Panc1 (cell line): ENCODE measurements at places on chromosomes 5 and 9.

DNA sequence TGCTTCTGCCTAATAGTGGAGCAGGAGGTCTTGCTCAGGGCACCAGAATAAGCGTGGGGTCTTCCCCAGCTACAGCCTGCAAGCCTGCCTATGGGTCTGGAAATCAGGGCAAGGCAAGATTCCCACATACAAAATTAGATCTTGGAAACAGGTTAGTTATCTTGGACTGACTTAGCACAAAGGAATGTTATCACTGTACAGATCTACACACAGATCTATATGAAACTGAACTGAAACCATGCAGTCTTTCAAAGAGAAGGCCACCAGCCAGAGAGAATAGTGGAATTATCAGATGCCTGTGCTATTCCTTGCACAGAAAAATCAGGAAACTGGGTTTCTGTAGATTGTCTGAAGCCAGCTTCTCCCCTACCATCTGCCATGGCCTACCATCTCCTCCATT is 585.7 kb downstream of the ACTL7B start:
- no peak overlapping the region for H3K4me3 ChIP-seq
- H3K27ac ChIP-seq, result no peak overlapping the region
- H3K4me1 ChIP-seq, result no peaks in the 10 kb centered on the region
- no peaks in the 10 kb centered on the region for H3K27me3 ChIP-seq

DNA sequence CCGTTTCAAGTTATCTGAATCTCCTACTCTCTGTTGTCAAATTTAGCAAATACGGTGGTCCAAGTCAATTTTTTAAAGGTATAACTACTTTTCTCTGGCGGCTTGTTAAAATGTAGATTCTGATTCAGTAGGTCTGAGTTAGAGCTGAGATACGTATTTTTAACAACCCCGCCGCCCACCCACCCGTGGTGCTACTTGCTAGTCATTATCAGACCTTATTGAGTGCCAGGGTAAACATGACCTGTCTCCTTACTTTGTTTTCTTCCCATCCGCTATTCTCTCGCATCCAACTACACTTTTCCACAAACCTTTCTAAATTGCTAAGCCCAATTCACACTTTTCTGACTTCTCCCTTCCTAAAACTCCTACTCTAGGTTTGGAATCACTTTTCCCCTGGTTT is 694 bp upstream of the PLAA start:
- H3K27ac ChIP-seq, result peak overlapping the region; percentile 79
- no peak for DNase-seq
- H3K4me1 ChIP-seq, result no peaks in the 10 kb centered on the region; the same call in 1 of the 2 replicates
- no peaks in the 10 kb centered on the region for H3K27me3 ChIP-seq
- H3K4me3 ChIP-seq, result peak overlapping the region; percentile 74
- no peaks in the 10 kb centered on the region; the same call in 1 of the 2 replicates for H3K36me3 ChIP-seq

- no peaks in the 10 kb centered on the region for H3K36me3 ChIP-seq
- H3K4me1 ChIP-seq, result no peaks in the 10 kb centered on the region
- no peak overlapping the region for H3K4me3 ChIP-seq
Measured at GRCh38 chr9:70630971-70631370, 216.5 kb upstream of the KLF9 start.

DNA sequence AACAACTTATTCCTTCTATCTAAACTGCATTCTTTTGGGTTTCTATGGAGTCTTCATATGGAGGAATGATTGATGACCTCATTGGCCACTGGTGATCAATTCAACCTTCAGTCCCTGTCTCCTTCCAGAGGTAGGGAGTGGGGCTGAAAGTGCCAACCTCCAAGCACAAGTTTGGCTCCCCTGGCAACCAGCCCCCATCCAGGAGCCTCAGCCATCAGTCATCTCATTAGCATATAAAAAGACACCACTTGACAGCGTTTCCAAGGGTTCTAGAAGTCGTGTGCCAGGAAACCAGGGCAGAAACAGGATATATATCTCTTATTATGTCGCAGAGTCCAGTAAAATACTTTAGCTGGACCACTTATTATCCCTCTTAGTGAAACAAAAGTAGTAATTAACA is 9.8 kb downstream of the SLC31A2 start:
- peaks cover 2% of the 10 kb centered on the region; the same call in 1 of the 2 replicates for H3K36me3 ChIP-seq
- no peak overlapping the region for H3K4me3 ChIP-seq
- H3K4me1 ChIP-seq, result no peaks in the 10 kb centered on the region
- H3K27me3 ChIP-seq, result no peaks in the 10 kb centered on the region

DNA sequence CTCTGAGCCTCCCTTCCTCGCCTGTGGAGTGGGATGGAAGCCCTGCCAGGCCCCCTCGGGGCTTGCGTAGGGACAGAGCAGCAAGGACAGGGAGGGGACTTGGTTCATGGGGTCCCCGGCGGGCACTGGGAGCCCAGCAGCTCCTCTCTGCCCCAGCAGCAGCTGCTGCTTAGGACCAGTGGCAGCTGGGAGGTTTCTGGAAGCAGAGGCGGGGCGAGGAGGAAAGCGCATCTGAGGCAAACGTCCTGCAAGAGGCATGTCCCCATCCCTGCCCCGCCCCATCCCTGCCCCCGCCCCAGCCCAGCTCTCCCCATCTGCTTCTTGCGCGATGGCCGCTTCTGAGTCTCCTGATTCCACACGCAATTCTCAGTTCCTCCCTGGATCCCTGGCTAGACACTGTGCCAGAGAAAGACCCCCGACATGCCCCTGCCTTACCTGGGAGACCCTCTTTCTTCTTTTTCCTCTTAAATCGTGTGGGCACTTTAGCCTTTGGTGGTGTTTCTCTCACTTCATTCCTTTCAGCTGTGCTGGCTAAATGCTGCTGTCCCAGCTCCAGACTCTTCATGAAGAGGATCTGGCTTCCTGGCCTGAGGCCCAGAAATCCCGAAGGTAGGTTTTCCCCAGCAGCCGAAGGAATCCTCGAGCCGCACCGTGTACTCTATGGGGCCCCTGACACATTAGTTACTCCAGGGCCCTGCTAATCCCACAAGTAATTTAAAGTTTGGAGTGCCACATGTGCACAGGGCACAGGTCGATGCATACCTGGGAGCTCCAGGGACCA is 4.4 kb upstream of the OR2S2 start:
- H3K4me1 ChIP-seq, result no peaks in the 10 kb centered on the region
- H3K27ac ChIP-seq, result no peak overlapping the region

DNA sequence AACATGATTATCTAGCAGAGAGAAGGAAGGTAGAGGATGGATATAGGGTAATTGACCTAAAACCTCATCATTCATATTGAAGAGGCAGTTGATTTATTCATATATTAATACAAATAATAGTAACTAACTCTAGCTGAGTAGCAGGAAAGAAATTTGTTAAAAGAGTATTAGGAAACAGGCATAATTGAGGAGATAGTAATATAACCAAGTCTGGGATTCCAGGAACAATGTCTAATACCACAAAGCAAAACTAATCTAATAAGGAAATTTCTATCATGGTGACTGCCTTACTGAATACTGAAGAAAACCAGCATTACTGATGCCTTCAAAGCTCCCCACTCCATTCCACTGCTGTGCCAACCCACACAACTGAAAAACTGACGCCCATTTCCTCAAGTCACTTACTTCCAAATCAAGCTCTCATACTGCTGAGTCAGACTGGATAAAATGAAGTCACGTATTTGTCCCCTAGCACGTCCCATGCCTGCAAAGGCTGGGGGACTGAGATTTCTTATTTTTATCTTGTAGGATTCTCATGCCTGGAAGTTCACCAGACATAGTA is 153.9 kb downstream of the SMC2 start:
- no peaks in the 10 kb centered on the region for H3K4me1 ChIP-seq
- no peaks in the 10 kb centered on the region for H3K27me3 ChIP-seq
- H3K4me3 ChIP-seq, result no peak overlapping the region
- no peaks in the 10 kb centered on the region for H3K36me3 ChIP-seq
- no peak for DNase-seq
- H3K27ac ChIP-seq, result no peak overlapping the region

DNA sequence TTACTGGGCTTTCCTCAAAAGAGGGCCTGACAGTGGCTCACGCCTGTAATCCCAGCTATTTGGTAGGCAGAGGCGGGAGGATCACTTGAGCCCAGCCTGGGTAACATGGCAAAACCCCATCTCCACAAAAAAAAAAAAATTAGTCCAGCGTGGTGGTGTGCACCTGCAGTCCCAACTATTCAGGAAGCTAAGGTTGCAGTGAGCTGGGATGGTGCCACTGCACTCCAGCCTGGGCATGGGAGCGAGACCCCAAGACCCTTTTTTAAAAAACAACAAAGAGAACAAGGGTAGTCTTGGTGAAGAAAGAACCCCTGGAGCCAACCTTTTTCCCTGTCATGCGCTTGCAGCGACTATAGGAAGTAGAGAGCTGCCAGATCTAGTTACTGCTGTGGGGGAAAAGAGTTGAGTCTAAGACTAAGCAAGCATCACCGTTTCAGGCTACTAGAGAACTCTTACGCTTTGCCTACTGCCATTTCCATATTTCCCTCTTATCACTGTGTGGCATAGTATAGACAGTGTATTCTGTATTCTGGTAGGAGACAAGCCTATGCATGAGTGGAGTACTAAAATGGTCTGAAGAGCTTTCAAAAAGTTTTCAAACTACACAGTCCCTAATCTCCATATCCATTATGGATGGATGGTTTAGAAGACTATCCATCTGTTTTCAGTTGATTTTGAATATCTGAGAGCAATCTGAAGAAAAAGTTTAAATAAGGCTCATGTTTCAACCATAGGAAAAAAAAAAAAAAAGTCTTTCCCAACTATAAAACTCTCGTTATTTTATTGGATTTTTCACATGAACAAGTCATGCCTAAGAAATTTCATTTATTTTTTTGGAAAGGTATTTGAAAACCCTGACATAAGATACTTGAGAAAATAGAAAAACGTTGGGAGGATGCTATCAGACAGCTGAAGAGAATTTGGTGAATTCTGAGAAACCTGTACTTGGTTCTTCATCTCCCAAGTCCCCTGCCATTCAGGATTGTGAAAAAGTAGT is 2.6 kb downstream of the C9orf40 start:
- no peaks in the 10 kb centered on the region; the same call in 1 of the 2 replicates for H3K36me3 ChIP-seq
- H3K4me3 ChIP-seq, result no peak overlapping the region
- H3K4me1 ChIP-seq, result no peaks in the 10 kb centered on the region; the same call in 1 of the 2 replicates
- no peaks in the 10 kb centered on the region for H3K27me3 ChIP-seq
- no peak overlapping the region for H3K27ac ChIP-seq

DNA sequence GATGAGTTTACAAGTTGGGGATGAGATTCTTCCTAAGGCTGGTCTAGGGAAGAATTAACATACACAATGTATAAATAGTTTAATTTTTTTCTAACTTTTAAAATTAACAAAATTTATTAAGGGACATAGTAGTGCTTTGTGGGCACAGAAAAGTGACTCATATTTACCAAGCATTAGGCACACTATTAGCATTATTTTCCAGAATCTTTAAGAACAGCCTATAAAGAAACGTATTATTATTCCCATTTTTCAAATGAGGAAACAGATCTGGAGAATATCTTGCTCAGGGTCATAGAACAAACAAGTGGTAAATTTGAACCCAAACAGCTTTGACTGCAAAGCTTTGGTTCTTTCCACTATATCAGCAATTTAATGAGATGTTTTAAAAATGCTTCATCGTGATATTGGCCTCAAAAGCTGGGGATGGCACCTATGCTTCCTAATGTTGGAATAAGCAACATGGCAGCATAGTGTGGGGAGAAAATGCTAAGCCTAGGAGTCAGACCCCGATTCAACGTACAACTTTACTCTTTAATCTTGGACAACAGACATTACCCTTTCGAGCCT is 55.9 kb downstream of the ABCA1 start:
- no peaks in the 10 kb centered on the region for H3K4me1 ChIP-seq
- no peaks in the 10 kb centered on the region for H3K27me3 ChIP-seq
- no peak for DNase-seq
- no peak overlapping the region for H3K27ac ChIP-seq

GRCh38 chr9:116423149-116423548 is 264.0 kb upstream of the TRIM32 start:
- no peak overlapping the region for H3K27ac ChIP-seq
- H3K4me3 ChIP-seq, result no peak overlapping the region
- DNase-seq, result no peak
- H3K36me3 ChIP-seq, result no peaks in the 10 kb centered on the region

GRCh38 chr9:117775591-117775990 is 71.4 kb downstream of the TLR4 start:
- H3K27me3 ChIP-seq, result no peaks in the 10 kb centered on the region
- no peak overlapping the region for H3K27ac ChIP-seq
- DNase-seq, result no peak
- H3K36me3 ChIP-seq, result no peaks in the 10 kb centered on the region
- no peak overlapping the region for H3K4me3 ChIP-seq

DNA sequence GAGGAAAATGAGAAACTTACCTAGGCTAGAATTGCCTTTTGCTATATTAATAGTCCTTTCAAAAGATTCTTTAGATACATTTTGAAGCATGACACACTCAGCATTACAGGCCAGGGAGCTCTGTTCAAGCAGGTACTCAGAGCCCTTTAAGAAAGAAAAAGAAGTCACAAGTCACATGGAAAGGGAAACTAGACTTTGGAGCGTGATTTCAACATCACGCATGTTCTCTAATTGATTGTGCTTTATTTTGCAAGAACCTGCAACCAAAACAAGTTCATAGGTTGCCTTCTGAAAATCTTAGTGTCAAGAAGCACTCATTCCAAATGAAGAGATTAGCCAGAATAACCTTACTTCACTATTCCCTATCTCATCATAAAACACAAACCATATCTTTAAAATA is 103.8 kb downstream of the MPDZ start:
- no peaks in the 10 kb centered on the region for H3K27me3 ChIP-seq
- no peaks in the 10 kb centered on the region; the same call in 1 of the 2 replicates for H3K36me3 ChIP-seq
- no peaks in the 10 kb centered on the region for H3K4me1 ChIP-seq
- no peak overlapping the region for H3K27ac ChIP-seq

DNA sequence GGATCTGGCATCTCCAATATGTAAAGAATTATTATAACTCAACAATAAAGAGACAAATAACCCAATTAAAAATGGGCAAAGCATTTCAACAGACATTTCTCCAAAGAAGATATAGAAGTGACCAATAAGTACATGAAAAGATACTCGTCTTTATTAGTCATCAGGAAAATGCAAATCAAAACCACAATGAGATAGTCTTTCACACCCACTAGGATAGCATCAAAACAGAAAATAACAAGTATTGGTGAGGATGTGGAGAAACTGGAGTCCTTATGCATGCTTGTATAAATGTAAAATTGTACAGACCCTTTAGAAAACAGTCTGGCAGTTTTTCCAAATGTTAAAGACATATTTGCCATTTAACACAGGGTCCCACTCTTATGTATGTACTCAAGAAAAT is 39.1 kb upstream of the ITGA1 start:
- no peaks in the 10 kb centered on the region for H3K36me3 ChIP-seq
- no peaks in the 10 kb centered on the region for H3K4me1 ChIP-seq
- no peak overlapping the region for H3K4me3 ChIP-seq
- H3K27ac ChIP-seq, result no peak overlapping the region

GRCh38 chr9:5442400-5443011 is 4.8 kb upstream of the PLGRKT start:
- no peak overlapping the region for H3K27ac ChIP-seq
- H3K4me1 ChIP-seq, result no peaks in the 10 kb centered on the region
- H3K27me3 ChIP-seq, result no peaks in the 10 kb centered on the region
- no peak for DNase-seq

DNA sequence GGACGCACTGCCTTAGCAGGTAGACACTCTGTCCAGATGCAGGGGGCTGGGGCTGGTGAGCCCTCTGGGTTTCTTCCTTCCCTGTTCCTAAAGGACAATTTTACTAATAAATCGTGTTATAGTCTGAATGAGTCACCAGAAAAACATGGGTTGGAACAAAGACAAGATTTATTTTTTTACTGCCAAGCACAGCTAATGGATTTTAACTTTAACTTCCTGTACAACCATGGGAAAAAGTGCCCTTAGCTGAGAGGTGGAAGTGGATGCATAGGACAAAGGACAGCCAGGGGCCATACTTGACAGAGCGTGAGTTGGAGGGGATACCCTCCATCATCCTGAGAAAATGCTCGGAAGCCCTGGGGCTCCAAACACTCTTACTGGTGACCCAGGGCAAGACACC is 300.7 kb downstream of the MSX2 start:
- no peak for DNase-seq
- no peaks in the 10 kb centered on the region for H3K4me1 ChIP-seq
- H3K27ac ChIP-seq, result no peak overlapping the region
- H3K4me3 ChIP-seq, result no peak overlapping the region
- H3K27me3 ChIP-seq, result no peaks in the 10 kb centered on the region
